ENCODE measurements at places on chromosomes 2 and 18.
A peak's percentile ranks its signal among the peaks of the same experiment; 100 is the strongest.

GRCh38 chr2:71721669-71722068 lies 268.3 kb downstream of the DYSF start:
- no peak for DNase-seq

DNA sequence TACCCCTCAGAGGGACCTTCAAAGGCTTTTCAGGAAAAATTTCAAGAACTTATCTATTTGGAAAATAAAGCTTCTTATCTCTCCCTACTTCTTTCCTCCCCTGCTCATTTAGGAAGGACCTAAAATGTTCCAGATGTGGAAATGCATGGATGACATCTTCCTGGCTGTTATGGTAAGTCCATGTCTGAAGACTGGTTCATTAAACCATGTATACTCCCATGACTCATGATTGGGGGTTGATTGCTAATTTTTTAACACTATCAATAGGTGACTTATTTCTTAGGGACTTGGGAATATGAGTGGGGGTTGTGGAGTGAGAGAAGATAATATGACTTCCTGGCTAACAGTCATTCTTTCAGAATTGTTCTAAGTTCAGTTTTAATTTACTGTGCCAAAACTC lies 104.0 kb upstream of the PARD3B start:
- DNase-seq = no peak

GRCh38 chr2:38720613-38721241 lies 30.4 kb downstream of the SRSF7 start:
- no peak for DNase-seq

- DNase-seq = no peak
These were observed 91.1 kb upstream of the MEX3C start for GRCh38 chr18:51288582-51288981.

DNA sequence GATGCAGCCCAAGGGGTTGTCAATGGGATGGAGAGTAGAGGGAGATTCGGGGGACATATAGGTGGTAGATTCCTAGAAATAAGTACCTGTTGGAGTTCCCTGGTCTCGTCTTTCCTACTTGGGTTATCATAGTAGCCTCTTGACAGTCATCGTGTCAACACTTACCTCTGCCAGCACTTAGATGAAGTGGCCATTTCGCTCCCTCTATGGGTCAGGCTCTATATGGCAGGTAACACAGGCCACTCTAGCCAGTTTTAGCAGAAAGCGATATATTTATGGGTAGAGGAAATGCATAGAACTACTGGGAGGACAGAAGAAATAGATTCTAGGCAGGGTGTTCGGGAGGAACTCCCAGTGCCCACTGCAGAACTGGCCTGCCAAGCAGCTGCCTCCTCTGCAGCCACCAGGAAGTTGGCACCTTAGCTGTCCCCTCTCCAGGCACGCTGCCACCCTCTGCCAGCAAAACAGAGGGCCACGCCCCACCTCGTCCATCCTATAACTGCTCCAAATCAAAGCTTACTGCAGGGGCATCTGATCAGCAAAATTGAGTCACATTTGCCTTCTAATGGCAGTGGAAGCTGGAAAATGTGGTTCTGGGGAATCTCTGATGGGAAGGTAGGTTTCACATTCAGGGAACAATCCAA lies 181.3 kb downstream of the INSIG2 start:
- DNase-seq = no peak

DNA sequence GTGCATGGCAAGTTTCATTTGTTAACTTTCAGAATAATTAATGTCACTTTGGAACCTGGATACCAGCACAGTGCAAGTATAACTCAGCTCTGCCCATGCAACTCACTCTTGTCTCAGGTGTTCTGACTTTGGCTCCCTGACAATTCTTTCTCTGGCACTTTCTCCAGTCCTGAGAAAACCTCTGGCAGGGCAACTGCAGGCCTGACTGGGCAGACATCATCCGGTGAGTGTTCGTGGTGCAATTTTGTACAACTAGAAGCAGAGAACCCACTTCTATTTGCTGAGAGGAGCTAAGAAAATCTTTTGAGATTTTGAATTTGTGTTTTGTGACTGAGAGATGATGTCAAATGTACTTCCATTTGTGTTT lies 143.0 kb downstream of the AQP4 start:
- DNase-seq = no peak

GRCh38 chr2:170814533-170815230 lies 2.0 kb upstream of the GAD1 start:
- DNase-seq = no peak

DNA sequence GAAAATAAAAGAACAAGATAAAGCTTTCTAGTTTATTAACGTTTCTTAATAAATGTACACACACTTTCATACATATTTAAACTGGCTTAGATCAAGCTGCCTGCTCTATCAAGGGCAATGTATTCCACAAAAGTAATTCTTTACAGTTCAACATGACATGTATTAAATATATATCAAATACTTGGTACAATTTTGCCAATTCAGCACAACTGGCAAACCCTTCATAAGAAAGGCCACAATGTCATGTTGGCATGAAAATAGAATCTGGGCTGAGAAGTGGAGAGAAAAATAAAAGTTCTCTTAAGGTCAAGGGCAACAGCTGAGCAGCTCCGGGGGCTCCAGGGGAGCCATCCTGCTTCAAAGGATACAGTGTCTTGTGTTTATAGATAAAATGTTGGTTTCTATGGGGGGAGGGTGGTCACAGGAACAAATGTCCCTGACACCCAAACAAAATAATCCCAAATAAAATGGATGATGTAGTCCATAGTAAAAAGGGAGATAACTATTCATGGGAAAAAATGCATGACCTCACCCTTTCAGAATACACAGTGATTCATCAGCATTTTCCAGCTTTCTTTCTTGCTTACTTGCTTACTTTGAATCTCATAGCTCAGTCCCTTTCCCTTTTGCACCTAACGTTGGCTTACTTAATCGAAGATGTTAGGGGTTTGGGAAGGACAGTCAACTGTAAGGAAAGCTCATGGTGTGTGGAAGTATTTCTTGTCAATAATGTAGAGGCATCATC lies 494.9 kb downstream of the NYAP2 start:
- no peak for DNase-seq

- DNase-seq = no peak
These were observed 2.5 kb downstream of the PAX3 start for GRCh38 chr2:222296311-222296741.

DNA sequence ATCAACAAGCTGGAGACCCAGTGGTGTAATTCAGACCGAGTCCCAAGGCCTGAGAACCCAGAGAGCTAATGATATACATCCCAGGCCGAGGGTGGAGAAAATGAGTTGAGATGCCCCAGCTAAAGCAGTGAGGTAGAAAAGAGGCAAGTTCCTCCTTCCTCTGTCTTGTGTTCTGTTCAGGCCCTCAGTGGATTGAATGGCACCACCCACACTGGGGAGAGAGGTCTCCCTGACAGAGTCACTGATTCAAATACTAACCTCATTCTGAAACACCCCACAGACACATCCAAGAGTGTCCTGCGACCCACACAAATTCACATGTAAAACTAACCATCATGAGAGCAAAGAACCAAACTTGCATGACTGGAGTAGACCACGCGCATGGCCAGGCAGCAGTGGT lies 215.3 kb downstream of the ANAPC1 start:
- DNase-seq = no peak

GRCh38 chr2:199480966-199481365 lies 23.2 kb upstream of the SATB2 start:
- DNase-seq = no peak

GRCh38 chr2:145769011-145769716 lies 1249.2 kb upstream of the ZEB2 start:
- DNase-seq = no peak

GRCh38 chr2:27724905-27725701 lies 46.4 kb upstream of the MRPL33 start:
- no peak for DNase-seq

DNA sequence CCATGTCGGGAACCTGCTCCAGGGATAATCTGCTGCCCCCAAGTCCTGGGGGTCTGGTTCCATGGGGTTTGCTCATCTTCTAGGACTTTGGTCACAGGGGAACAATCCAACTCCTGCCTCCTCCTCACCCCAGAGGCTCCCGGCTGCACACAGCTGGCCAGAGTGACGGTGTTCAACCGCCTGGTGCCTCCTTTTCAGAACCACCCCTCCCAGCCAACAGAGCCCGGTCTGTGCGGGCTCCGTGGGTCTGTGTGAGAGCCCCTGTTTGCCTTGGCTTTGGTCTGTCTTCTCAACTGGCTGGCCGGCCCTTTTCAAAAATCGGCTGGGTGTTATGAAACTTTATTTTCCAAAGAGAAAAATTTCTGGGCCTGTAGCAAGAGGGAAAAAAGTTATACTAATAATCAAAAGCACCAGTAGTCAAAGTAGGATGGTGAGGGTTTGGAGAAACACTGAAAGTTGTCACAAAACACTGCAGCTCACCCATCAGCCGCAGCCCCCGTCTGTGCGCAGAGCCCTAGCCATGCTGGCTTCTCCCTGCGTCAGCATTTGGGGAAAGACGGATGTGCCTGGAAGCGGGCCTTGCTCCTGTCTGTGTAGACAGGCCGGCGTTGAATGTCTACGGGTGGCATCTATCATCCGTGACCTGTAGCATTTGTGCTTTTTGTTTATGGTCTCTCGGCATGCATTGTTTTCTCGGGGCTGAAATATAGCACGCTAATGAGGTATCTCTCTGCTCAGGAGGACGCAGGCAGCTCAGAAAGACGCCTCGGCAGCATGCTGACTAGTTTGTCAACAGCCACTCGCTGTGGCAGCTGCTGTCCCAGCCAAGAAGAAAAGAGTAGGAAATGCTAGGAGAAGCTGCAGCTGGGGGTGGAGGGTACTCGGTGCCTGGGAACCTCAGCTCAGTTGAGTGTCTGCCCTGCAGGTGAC lies 138.6 kb downstream of the GLI2 start:
- no peak for DNase-seq

DNA sequence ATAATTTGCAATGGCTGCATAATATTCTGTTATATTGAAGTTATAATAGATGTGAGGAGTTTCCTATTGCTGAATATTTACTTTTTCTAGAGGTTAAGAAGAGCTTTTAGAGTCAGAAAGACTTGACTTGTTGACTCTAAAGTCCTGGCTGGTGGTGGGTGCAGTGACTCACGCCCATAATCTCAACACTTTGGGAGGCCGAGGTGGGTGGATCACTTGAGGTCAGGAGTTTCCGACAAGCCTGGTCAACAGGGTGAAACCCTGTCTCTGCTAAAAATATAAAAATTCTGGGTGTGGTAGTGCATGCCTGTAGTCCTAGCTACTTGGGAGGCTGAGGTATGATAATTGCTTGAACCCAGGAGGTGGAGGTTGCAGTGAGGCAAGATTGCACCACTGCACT lies 33.9 kb upstream of the ATIC start:
- no peak for DNase-seq

DNA sequence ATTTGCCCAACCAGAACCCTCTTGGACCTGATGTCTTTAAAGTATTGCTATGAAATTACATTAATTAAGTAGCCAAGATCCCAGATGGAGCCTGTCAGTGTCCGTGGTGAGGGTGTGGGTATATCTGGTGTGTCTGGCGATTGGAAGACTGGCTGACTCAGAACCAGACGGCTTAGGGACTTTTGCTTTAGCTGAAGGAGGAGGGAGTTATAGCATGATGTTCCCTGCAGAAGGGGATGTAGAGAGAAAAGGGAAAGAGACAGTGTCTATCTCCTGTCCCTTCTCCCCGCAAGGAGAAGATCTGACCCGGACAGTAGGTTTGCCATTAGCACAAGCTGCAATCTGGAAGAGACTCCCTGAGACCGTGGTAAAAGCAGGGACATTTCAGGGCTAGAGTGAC lies 60.6 kb downstream of the POU3F3 start:
- no peak for DNase-seq

DNA sequence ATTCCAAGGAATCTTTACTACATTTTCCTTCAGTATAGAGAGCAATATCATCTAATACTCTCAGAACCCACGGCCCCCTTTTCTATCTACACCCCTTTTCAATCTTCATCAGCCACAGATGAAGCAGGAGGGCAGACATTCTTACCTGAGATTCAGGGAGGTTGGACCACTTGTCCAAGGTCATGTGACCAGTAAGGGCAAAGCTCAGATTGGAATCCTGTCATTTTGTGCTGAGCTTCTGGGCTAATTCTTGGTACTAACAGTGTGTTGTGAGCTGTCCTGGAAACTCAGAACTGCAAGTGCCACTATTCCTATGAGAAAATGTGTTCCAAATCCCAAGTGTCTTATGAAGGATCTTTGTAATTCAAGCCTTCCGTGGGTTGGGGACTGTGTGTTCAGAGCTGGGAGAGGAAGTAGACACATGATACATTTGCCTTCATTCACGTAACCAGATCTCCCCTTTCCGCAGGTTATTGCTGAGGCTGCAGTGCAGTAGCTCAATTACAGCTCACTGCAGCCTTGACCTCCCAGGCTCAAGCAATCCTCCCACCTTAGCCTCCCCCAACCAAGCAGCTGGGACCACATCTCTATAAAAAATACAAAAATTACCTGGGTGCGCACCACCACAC lies 3.3 kb downstream of the CHRNA1 start:
- peak; percentile 26 for DNase-seq

DNA sequence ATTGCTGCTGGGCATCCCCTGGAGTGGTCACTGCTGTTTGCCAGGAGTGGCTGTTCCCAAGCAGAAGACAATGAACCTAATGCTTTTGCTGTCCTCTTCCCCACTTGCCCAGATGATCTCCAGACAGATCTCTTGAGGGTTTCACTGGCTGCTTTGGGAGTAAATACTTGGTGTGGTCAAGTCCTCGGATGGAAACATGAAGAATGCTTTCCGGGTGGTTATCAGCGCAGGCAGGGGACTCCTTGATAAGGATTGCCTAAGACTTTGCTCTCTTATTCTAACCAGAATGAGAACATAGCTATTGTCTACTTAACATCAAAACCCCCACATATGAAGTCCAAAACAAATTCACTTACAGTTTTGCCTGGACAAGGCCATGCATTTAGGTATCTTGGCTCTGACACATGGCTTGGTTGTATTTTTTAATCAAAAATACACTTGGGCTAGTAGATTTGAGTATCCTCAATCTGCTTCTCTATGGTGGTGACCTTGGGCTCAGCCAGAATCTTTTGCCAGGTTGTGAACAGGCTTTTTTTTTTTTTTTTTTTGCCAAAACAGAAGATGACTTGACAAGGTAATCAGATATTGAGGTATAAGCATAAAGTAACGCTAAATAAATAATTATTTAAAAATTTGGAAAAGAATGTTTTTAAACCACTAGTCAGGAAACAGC lies 34.8 kb upstream of the MYO3B start:
- DNase-seq = no peak

- no peak for DNase-seq
These were observed 14.1 kb upstream of the HOXD1 start for GRCh38 chr2:176174382-176174823.

DNA sequence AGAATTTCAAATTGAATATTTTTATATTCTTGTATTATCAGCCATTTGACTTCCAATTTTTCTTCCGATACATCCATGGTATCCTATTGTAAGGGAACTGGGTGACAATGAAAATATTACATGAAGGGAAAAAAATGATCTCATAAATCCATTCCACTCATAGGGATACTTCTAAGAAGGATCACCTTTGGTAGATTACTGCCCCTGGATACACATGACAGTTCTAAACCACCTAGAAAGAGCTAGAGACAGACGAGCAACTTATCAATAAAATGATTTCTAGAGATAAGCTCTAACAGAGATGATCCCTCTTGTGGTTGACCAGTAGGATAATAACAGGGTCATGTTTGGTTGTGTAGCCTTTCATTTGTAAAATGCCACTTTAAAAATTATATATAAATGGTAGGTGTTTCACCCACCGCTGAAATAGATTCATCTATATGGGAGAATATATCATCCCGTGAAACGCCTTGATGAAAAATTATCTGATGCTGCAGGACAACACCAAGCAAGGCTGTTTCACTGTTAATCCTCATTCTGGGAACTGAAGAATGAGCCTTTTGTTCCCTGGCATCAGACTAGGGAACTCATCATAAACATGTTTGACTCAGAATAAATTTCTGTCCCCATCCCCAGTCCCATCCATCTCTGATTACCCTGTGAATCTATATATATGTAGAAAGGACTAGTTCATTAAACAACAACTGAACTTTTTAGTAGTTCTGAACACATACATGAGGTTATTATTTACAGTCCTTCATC lies 180.0 kb downstream of the TCF4 start:
- no peak for DNase-seq

Data from NCI-H187 treated with DMSO at 0.1 percent for 48 hours (cell line).